ENCODE measurements at places on chromosomes 5 and 9.

DNA sequence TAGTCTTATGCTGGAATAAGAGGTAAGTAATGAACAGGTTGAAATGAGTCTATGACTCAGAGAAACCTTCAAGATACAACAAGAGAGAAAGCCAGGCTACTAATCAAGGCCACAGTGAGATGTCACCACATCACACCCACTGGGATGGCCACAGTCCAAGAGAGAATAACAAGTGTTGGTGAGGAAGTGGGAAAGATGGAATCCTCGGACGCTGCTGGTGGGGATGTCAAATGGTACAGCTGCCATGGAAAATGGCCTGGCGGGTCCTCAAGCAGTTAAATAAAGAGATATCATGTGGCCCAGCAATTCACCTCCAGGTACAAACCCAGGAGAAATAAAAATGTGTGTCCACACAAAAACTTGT lies 41.9 kb upstream of the NEURL1B start:
- no peak for DNase-seq

- no peak for DNase-seq
Observed at GRCh38 chr9:4430432-4431261, 59.6 kb upstream of the SLC1A1 start.

- DNase-seq = no peak
Observed at GRCh38 chr9:87029905-87030304, 82.6 kb upstream of the GAS1 start.

GRCh38 chr5:160293901-160294561 lies 18.3 kb downstream of the CCNJL start:
- DNase-seq = no peak

DNA sequence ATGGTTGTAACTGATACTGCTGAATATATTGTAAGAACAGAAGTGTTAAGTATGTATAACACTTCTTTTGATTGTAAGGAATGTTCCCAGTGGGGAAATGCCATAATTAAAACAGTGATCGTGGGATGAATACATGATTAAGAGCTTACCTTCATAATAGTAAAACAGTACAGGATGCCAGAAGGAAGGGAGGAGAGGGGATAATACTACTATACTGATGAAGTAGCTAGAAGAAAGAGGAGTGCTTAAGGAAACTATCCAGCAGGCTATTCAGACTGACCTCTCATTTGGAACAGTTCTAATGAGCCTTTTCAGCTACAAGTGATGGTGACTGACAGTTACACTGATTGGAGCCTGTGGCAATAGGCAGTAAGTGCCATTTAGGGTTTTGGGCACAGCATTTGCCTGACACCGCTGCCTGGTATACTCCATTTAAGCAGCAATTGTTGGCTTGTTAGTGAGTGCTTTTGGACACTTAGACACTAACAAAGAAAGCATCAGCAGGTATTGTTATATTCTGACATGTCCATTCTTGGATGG lies 33.8 kb upstream of the KDM4C start:
- DNase-seq = no peak

GRCh38 chr5:37849641-37850040 lies 9.8 kb upstream of the GDNF start:
- no peak for DNase-seq

DNA sequence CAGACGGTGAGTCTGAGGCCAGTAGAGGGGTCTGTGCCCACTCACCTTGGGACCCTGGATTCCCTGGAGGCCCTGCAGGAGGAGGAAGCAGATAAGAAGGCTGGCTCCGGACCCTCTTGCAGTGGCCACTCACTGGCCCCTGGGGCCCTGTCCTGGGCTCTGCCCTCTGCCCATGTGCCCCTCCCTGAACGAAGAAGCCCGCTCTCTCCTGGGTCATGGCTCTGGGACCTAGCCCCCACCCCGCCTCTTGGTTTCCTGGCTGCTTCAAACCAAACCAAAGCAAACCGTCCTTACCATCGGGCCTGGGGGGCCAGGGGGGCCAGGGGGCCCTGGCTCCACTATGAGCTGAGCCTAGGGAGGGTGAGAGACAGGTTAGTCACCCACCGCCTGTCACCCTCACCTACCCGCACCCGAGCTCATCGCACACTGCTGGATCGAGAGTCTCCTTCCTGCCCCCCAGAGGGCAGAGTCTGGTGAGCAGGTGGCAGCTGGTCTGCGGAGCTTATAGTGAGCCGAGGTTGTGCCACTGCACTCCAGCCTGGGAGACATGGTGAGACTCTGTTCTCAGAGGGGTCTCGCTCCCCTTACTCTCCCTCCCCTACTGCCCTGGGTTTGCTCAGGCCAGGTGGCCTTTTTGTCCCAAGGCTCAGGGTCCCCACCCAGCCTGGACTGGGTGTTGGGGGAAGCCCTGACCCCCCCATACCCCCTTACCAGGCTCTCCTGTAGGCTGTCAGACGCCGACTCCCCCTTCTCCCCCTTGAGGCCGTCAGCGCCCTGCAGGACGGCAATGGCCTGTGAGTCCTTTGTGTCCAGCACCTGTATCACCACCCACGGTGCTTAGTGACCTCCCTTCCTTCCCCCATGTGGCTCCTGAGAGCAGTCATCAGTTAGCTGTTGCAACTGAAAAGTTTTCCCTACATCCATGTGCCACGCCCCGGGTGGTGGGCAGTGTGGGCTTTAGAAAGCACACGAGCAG lies 15.2 kb upstream of the PHYKPL start:
- no peak for DNase-seq

DNA sequence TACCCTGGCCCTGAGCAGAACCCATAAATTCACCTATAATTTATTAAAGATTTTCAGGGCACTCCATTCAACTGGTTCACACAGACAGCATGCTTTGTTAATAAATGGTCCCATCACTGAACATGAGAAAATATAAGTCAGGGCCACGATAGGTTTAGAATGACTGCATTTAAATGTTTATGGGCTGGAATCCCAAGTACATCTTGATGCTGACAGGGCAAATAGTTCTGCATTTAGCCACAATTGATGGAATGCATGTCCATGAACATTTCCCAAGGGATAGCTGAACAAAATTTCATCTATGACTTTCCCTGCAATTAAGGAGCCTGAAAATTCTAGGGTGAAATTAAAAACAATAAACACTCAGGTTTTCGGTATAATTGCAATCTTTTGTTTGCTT lies 124.5 kb downstream of the CAAP1 start:
- no peak for DNase-seq

DNA sequence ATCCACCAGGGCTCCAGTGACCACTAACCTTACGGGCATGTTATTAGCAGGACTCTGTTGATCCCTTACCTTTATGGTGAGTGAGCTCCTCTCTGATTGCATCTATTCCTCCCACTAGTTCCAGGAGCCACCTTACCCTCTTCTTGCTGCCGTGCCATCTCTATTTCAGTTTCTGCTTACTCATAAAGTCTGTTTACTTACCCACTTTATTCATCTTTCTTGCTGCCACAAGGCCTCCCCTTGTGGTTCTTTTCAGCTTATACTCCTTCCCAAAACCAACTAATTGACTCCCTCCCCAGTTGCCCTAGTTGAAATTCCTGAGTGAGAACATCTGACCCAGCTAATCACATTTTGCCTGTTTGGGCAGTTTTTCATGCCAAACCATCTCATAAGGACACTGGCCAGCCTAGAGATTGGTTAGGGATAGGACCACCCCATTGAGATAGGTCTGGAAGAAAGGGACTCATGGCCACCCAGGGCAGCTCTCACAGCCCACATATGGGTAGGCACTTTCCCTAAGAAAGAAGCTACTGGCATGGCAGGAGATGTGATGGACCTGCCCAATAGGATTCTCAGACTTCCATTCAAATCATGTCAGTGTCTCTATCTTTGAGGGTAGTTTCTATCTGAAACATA lies 412.7 kb downstream of the EFNA5 start:
- DNase-seq = no peak

GRCh38 chr5:112787261-112787660 lies 49.6 kb downstream of the APC start:
- DNase-seq = no peak

GRCh38 chr5:173192561-173192960 lies 42.4 kb downstream of the NKX2-5 start:
- no peak for DNase-seq

- DNase-seq = no peak
Observed at GRCh38 chr5:136521696-136522095, 156.4 kb upstream of the TRPC7 start.

GRCh38 chr5:167832609-167833008 lies 458.8 kb upstream of the WWC1 start:
- no peak for DNase-seq

GRCh38 chr9:99181621-99182020 lies 40.1 kb downstream of the ALG2 start:
- no peak for DNase-seq

DNA sequence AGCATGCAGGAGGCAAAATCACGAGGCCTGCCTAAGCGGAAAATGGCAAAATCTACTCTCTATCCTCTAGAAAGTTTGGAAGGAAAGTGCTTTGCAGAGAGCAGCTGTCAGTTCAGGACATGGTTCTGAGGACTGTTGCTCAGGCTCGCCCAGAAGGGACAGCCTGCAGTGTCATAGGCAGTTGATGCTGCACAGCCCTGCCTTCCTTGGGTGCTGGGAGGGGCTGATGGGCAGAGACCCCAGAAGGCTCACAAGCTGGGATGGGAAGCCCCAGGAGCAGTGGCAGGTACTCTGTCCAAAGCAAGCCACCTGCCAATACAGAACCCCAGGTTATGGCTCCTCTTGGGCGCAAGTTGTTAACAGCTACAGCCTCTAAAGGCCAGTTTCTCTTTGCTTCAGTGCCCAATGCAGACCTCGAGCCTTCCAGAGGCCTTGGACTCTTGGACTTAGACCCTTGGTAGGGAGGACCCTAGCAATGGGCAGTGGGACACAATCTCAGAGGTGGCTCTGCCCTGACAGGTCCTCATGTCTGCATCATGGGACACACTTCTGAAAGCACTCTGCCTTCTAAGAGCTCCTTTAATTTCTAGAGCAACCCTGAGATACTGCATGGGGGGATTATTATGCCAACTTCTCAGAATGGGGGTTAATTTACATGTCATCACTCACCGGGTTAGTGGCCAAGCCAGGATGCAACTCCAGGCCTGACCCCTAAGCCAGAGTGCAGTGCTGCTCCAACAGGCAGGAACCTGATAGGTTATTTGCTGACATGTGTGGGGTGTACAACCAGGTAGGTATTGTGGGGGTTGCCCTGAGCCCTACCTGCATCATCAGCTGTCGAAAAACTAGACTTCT lies 57.1 kb downstream of the MACROH2A1 start:
- DNase-seq = no peak

- DNase-seq = no peak
Observed at GRCh38 chr5:42404366-42404765, 18.9 kb upstream of the GHR start.

DNA sequence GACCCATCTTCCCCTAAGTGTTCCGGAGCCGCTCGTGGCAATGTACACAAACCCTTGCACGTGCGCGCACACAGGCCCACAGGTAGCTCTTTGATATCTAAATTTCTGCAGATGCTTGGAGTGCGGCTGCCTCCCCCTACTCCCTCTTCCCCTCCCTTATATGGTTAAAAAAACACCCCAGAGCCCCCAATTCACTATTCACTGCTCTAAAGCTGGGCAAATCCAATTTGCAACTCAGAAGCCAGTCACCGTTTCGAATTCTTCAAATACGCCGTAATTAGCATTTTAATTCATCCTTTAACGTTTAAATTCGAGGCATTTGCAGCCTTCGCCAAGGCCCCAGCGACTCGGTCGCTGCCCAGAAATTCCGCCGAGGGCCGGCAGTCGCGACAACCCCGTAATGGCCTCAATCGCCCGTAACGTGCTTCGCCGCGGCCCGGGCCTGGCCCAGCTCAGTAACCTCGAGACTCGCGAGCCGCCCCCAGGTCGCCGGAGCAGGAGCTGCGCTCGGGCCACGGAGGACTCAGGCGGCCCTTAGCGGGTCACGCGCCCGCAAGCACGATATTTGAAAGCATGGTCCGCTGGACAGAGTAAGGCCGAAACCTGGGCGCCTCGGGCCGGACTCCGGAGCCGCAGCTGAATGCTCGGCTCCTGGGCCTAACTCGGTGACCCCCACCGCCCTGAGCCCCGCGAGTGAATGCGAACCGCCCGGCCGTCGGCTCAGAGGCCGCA lies 1.3 kb downstream of the IRX2 start:
- no peak for DNase-seq

- DNase-seq = no peak
Observed at GRCh38 chr9:38278931-38279679, 113.4 kb upstream of the ALDH1B1 start.

DNA sequence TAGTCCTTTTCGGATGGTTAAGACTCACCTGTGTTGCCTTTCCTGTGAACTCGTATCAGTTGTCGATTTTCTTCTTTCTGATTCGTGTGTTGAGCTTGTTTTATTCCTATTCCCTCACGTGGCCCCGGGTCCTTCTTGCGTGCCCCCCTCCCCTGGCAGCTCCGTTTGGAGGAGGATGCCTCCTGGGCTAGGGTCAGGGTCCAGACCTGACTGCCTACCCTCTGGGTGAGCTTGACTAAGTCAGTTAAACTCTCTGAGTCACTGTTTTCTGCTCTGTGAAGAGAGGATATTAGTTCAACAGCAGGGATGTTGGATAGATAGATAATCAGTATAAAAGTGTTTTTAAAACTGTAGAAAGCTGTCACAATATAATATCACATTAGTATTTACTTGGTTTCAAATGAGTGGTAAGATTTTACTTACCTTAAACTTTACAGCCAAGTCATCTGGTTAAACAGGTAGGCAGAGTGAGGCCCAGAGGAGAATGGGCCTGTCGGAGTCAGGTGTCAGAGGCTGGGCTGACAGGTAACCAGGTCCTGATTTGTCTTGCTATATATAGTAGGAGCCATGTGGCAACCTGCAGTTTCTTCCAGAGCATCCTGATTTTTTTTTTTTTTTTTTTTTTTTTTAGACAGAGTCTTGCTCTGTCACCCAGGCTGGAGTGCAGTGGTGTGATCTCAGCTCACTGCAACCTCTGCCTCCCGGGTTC lies 24.2 kb downstream of the PPARGC1B start:
- no peak for DNase-seq

- no peak for DNase-seq
Observed at GRCh38 chr9:11328326-11328725, 715.5 kb upstream of the PTPRD start.

DNA sequence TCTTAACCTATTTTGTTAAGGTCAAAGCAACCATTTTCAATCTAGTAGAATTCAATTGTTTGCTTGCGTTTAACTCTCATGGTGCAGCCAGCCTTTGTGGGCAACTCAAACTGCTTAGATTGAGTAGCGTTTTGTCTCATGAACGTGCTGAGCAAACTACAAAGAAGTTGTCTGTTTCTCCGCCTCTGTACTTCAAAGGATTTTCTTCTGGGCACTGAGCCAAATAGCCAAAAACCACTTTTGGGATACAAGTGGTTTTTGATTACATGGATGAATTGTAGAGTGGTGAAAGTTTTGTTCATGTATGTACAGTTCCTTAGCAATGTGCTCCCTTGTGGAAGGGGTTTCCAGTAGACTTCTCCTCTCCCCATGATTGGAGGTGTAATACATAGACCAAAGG lies 122.9 kb downstream of the CFAP90 start:
- DNase-seq = no peak

DNA sequence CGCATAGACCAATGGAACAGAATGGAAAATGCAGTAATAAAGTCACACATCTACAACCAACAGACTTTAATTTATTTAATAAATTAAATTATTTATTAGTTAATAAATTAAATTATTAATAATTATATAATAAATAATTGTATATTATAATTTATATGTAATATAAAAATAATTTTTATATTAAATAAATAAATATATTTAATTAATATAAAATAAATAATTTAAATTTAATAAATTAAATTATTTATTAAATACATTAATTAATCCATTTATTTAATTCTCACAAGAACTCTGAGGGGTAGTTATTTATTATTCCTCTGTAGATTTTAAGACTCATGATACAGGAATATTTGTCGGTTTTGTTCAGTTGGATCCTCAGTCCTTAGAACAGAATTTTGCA lies 176.1 kb upstream of the ADAMTS19 start:
- DNase-seq = no peak

- DNase-seq = no peak
Observed at GRCh38 chr9:105673850-105674387, 11.7 kb downstream of the TAL2 start.

All from activated T-helper 1 cell treated with anti-CD3 and anti-CD28 coated beads, Interleukin-2, amount 50 U/mL, for 16 hours (primary cell).